Suppressor macrophage (primary cell): ENCODE measurements at places on chromosomes 6 and 20.

DNA sequence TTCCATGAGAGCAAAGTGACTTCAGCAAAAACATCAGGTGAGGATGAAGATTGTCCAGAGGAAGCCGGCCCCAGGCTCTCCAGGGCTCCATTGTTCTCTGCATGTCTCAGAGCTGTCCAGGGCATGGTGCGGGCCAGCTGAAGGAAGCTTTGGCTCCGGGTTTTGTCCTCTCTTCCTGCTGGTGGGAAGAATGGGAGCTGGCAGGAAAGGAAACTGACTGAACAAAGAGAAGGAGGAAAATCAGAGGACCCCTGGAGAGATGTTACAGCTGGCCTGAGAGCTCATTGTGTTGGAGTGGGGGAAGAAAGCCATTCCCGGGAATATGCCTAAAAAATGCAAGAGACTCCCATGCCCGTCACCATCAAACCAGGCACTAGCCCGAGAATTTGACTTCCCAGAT is 27.1 kb downstream of the PRND start:
- no peak for DNase-seq

DNA sequence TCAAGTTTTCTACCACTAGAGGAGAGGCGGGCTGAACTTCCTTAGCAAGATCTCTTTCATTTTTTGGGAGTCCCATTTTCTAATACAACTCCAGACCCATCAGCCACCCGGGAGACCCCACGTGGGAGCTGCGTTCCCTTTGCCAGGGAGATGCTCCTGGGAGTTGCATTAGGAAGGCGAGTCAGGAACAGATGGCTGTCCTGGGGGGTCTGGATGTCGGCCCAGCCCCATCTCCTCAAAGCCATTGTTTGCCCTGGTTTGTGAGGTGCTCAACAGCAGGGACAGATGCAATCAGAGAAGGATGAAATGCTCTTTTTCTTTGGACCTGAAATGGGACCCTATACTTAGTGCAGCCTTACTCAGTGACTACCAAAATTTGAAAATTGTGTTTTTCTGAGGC is 39.4 kb downstream of the CARMIL1 start:
- no peak for DNase-seq

GRCh38 chr20:1185316-1185741 is 548 bp upstream of the TMEM74B start:
- peak; percentile 27 for DNase-seq

DNA sequence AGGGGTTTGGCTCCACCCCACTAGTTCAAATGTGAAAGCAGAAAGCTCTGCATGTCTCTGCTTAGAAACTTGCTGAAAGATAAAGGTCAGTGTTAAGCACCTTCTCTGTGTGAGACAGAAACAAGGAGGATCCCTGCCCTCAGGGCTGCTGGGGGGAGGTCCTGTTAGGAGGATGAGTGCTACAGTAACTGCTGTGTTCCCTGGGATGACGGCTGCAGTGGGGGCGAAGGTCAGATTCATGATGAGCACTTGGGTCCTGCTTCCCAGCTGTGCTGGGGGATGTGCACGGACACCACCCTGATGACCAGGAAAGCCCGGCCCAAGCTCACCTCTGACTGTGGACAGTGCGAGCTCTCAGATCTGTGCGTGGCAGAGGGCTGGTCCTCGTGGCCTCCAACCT is 252.6 kb downstream of the DLL1 start:
- no peak for DNase-seq

DNA sequence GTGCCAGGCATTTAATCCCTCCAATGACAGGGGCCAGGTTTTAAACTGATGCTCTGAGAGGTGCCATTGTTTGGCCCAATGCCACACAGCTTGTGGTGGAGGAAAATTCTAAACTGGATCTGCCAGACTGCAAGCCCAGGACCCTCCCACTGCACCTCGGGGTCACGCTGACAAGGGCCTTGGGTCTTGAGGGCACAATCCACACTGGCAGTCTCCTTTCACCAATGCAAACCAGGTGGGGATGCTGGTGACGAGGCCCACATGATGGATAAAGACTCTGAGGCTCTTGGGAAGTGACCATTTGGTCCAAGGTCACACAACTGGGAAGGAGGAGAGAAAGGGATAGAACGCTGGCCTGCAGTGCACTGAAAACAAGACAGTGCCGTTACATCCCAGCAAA is 14.7 kb downstream of the ANKRD60 start:
- no peak for DNase-seq

DNA sequence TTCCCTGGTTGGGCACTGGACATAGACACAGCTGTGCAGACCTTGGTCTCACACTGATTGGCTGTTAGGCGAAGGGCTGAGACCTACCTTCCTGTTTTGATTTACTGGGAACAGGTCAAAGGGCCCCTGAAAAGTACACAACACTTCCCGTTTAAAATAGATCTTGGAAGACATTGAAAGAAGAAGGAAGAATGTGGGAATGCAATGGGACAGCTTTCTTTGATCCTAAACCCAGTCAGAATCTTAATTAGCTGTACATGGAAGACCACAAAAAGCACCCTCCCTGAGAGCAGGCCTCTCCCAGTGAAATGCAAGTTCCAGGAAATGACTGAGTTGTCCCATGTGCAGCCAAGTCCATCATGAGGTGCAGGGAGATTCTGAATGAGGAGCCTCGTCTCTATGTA is 83.6 kb upstream of the EXOC2 start:
- no peak for DNase-seq

DNA sequence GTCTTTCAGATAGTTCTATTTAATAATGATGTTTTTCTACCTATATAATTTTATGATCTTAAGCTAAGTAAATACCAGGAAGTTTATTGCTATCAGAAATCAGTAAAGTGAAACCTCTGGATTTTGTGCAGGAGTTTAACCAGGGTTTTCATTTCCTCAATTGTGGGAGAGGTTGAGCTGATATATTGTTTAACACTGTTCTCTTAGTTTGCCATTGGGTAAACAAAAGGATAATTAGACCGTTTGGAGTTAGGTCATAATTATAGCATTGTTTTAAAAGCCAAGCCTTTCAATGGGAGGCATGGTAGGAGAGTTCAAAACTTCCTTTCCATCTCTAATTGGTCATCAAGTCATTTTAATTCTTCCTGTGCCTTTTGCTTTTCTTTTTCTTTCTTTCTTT is 58.7 kb downstream of the STXBP5 start:
- no peak for DNase-seq

GRCh38 chr20:58833921-58834320 is 16.8 kb downstream of the GNAS-AS1 start:
- DNase-seq, result no peak

- no peak for DNase-seq
Observed at GRCh38 chr6:157595768-157596167, 214.8 kb downstream of the ZDHHC14 start.

- DNase-seq, result peak; percentile 88
Observed at GRCh38 chr6:117555882-117556498, 46.3 kb downstream of the GOPC start.

DNA sequence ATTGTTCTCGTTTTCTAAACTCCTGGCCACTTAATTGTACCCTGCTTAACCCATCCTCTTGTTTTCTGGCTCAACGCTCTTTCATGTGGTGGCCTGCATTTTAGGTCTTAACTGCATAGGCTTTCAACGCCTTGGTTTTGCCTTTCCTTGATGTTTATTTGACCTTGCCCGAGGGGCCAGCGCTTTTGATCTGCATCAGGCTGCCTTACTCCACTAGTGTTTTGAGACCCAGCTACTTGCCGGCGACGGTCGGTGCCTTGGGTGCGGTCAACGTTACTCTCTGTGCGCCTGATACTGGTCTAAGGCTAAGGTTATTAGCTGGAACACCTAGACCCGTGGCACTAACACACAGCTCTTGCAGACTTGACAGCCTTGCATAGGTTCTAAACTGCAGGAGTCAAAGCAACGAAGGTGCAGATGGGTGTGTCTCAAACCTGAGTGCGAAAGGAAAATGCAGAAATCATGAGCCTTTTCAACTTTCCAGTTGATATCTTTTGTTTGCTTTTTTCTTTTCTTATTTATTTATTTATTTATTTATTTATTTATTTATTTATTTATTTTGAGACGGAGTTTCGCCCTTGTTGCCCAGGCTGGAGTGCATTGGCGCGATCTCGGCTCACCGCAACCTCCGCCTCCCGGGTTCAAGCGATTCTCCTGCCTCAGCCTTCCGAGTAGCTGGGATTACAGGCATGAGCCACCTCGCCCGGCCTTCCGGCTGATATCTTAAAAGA is 138.8 kb downstream of the HFE start:
- no peak for DNase-seq

- DNase-seq, result no peak
Observed at GRCh38 chr6:27053738-27054137, 193.8 kb upstream of the PRSS16 start.

DNA sequence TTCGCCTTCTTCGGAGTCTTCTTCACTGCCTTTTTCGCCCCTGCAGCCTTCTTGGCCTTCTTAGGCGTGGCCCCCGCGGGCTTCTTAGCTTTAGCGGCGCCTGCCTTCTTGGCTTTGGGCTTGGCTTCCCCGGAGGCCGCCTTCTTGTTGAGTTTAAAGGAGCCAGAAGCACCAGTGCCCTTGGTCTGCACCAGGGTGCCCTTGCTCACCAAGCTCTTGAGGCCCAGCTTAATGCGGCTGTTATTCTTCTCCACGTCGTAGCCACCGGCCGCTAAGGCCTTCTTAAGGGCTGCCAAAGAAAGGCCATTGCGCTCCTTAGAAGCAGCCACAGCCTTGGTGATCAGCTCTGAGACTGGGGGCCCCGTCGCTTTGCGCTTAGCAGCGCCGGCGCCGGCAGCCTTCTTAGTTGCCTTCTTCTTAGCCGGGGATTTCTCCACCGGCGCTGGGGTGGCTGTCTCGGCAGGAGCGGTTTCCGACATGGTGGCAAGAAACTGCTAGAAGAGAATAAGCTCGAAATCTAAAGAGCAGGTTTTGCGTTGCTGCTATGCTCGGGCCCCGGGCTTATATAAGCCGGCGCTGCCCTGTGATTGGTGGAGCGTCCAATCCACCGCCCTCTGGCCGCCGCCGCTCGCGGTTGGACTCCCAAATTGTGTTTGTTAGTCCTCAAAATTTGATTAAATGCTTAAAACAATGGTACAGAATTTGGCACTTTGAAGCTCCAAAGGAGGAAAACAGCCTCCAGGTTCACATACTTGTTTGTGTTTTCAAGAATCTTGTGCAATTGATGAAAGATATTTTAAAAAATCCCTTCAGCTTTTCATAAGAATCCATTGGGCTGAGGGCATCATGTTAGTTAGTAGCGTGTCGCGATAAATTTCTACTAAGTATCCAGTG is 44.9 kb downstream of the OR2B2 start:
- DNase-seq, result peak; percentile 82

DNA sequence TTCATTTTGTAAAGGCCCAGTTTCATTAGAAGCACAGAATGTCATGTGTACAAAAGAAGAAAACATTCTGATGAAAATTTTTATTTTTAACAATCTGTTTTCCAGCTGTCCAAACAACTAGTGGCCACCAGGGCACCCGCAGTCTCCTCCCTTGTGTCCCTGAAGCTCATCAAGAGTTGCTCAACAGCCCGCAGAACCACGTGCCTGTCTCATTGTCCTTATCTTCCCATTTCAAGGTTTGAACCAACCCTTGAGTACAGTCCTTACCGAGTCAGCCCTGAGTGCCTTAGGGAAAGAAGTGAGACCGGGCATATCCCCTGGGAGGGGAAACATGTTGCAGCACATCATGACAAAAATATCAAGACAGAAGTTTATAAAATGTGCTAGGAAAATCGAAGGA is 15.9 kb upstream of the ZNF133 start:
- DNase-seq, result peak; percentile 57

GRCh38 chr6:158849899-158850806 is 31.0 kb upstream of the EZR start:
- DNase-seq, result peak; percentile 50
